ENCODE measurements at places on chromosomes 11 and 22.

DNA sequence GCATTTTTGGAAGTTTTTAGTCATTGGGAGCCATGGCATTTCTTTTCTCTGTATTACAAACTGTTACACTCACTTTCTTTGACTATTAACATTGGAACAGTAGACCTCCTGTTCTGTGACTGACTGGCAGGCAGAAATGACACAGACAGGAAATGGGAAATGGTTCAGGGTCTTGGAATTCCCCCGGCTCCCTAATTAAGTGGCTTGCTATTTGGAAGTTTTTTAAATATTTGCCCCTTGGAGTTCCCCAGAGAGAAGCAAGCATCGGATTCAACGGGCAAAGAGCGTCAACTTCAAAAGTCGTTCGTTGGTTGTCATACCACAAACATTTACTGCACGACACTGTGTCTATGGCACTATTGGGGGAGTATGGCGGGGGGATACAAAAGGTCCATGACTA is 1.1 kb upstream of the BIRC2 start:
- DNase-seq: no peak

DNA sequence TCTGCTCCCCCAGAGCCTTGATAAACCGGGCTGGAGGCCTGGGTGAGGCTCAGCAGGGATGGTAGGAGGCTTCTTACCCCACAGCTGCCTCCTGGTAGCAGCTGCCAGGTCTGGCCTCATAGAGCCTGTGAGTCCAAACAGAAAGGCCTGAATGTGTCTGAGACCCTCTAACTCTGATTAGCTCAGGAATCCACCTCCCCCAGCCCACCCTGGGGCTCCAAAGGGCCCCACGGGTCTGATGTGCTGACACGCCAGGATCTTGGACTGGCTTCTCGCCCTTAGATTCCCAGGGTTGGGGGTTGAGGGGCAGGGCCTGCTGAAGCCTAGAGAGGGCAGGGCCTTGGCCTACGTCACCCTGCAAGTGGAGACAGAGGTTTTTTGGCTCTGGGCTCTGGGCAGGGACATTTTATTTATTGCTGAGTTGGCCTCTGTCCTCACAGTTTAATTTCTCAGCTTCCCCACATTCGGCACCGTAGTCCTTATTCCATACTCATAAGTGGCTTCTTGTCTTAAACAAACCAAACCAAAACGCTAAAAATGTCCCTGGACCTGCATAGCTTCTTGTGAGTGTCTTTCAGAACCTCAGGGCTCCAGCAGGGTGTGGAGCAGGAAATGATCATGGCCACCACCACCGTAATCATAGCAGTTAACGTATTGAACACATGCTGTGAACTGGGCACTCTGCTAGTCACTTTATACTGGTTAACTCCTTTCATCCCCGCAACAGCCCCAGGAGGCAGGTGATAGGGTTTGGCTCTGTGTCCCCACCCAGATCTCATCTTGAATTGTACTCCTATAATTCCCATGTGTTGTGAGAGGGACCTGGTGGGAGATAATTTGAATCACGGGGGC is 25.1 kb downstream of the KIAA1671 start:
- DNase-seq: no peak

DNA sequence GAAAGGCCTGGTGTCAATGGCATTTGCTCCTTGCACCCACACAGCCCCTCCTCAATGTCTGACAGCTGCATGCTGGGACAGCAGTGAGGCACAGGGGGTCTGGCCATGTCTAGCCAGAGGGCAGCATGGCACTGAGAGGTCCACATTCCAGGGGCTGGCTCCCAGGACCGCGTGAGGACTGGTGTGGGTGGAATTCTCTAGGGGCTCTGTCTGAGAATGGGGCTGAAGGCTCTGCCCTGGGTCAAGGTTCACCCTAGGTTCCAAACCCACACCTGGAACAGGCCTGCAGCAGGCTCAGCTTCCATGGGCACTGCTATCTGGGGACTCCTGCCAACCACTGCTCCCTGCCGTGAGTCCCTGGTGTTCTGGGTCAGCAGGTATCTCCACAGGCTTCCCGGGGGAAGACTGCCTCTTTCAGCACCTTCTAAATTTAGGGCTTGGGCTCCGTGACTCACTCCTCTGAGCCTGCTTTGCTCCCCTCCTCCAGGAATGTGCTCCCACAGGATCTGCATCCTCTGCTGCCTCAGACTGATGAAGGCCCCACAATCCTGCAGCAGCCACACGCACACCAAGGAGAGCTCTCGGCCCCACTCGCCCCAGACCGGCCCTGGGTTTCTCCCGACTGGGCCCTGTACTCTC is 4.2 kb downstream of the STARD10 start:
- no peak for DNase-seq

DNA sequence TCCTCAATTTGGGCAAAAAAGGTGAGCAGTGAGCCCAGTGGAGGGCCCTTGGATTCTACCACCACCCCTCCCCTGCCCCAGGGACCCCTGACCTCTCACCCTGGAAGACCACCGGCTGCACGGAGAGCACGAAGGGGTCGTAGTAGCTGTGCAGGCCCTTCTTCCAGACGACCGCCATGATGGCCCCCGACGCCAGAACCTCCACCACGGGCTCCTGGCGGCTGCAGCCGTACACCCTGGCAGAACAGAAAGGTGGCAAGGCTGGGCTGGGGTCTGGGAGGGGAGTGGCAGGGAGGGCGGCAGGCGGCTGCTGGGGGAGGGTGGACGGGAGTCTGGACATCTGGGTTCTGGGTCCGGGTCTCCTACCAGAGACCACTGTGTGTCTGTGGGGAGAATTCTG is 23.3 kb downstream of the TMPRSS6 start:
- DNase-seq: no peak

DNA sequence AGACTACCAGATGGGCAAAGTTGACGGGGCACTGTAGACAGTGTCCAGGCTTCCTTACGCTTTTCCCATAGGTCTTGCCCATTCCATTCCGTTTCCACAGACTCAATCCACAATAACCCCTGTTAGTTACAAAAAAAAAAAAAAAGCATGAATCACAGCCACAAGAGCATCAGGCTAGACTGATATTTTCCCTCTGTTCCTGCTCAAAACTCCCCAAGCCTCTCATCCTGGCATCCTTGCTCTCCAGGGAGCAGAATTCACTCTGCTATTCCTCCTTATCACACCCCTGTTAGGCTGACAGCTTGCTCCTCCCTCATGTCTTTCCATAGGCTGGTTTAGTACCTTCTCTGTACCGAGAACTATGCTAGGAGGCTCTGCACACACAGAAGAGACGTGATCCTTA is 42.2 kb downstream of the TMEM123 start:
- no peak for DNase-seq

GRCh38 chr11:66467034-66467659 is 442 bp downstream of the PELI3 start:
- DNase-seq: no peak

- no peak for DNase-seq
Measured at GRCh38 chr11:21640491-21640890, 552.4 kb upstream of the ANO5 start.

GRCh38 chr11:46472662-46472994 is 81.1 kb upstream of the CHRM4 start:
- no peak for DNase-seq

GRCh38 chr22:49377306-49377705 is 450.4 kb downstream of the BRD1 start:
- no peak for DNase-seq

- no peak for DNase-seq
Measured at GRCh38 chr11:587978-588380, 11.7 kb downstream of the PHRF1 start.

- DNase-seq: no peak
Measured at GRCh38 chr22:19503869-19504268, 20.3 kb downstream of the CLDN5 start.

DNA sequence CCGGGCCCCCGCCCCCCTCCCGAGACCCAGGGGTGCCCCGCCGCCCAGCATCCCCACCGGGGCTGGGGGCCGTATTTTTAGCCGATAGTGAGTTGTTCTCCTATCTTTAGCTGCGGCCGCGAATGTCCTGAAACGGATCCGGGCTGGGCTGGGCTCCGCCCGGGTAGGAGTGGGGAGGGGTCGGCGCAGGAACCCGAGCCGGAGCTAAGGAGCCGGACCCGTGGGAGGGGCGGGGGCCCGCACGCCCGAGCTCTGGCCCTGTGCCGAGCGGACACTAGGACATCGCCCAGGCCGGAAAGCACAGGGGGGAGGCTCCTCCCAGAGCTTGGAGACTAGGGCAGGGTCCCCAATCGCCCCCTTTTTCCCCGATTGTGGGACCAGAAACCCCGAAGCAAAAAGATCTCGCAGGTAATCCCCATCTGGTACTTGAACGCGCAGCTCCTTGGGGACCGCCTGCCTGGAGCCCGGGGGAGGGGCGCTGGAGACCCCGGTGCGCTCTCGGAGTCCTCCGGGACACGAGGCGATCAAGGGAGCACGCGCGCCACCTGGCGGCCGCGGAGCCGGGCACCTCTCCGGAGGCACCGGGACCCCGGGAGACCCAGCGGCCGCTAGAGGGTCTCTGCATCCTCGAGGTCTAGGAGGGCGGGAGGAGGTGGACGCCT is 669 bp downstream of the CDC42EP2 start:
- DNase-seq: no peak

- no peak for DNase-seq
Measured at GRCh38 chr11:34505874-34506273, 7.7 kb downstream of the ELF5 start.

DNA sequence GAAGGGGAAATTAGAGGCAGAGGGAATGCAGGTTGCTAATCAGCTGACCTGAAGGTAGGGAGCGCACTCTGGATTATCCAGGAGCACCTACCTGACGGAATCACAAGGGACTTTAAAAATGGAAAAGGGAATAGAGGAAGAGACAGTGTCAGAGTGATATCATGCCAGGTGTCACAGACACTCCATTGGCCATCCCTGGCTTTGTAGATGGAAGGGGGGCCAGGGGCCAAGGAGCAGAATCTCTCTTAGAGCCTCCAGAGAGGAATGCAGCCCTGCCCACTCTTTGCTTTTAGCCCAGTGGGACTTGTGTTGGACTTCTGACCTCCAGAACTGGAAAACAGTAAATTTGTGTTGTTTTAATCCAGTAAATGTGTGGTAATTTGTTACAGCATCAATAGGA is 37.9 kb downstream of the DKK3 start:
- DNase-seq: no peak

GRCh38 chr22:30432520-30432919 is 7.0 kb downstream of the MTFP1 start:
- DNase-seq: no peak
